ENCODE measurements at places on chromosomes 13 and 19. TPM values are rescaled to one million over a fixed set of nuclear protein-coding genes. Genes with fewer than 3 reads are reported as not detected.

Gene SYT5
- 23.7 TPM for total RNA-seq

Gene RAB3D
- total RNA-seq: 130 TPM

Gene SIGLEC11
- total RNA-seq: not detected

Gene LILRB1
- total RNA-seq: 0.22 TPM

Gene GPC6
- total RNA-seq: 11.8 TPM

Gene MISP3
- 2.2 TPM for total RNA-seq

Gene SIGLEC14
- total RNA-seq: not detected

DNA sequence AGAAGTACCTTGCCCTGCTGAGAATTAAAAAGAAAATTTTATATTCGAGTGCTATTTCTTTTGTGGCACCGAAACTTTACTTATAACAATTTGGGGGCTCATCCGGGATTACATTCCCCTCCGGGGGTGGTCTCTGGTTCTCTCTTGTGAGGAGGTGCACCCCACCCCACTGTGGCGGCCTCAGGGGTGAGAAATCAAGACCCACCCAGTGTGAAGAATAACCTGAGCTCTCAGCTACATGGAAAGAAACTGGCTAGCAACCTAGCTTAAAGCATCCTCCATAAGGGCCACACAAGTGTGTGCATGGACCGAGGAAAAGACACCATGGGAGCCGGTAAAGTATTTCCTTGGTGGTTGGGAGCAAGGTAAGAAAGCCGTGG lies 50.9 kb upstream of the ANKRD10 start:
- DNase-seq: no peak

GRCh38 chr19:5680084-5680436 lies 256 bp downstream of the MICOS13 start:
- peak; percentile 51 for DNase-seq

DNA sequence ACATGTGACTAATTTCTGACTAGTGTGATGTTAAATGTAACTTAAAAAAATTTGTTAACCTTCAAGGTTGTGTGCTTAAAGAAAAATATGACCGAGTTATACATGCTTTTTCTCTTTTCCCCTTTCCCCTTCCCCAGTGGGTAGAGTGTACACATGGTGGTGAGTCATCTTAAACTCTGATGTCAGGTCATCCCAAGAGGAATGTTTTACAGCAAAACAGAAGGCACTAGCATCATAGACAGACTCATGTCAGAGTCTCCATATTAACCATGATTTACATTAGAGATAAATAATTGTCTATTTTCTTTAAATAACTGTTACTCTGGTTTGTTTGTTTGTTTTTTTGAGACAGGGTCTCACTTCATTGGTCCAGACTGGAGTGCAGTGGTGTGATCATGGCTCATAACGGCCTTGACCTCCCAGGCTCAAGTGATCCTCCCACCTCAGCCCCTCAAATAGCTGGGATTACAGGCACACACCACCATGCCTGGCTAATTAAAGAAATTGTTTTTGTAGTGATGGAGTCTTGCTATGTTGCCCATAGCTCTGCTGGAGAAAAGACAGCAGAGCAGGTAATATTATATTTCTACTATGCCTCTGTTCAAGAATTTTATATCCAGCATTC lies 160.4 kb upstream of the PCDH9 start:
- DNase-seq: no peak

DNA sequence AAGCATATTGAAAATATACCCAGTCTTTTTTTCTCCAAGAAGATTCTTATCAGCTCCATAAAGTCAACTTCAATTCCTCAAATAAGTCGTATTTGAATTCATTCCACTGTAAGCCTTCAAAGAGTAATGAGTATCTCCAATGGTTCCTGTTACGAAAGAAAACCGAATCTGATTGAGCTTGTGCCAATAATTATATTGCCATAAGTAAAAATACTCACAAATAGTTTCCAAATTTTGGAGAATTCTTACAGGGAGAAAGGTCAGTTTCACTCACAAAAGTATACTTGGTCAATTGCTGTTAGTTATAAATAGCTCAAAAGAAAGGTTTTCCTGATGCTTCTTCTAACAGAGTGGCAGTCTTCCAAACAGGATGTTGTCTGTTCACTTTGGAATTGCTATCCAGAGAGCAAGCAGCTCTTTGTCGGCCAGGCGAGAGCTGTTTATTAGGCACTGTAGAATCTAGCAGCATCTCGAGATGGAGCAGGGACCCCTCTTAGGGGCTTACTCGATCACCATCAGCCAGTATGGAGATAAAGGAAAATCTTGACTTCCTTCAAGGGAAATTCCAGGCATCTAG lies 13.5 kb downstream of the ERICH4 start:
- no peak for DNase-seq

- no peak for DNase-seq
Measured at GRCh38 chr13:42735010-42735409, 46.4 kb upstream of the FAM216B start.

- DNase-seq: no peak
Measured at GRCh38 chr13:95349267-95349666, 48.0 kb upstream of the ABCC4 start.

DNA sequence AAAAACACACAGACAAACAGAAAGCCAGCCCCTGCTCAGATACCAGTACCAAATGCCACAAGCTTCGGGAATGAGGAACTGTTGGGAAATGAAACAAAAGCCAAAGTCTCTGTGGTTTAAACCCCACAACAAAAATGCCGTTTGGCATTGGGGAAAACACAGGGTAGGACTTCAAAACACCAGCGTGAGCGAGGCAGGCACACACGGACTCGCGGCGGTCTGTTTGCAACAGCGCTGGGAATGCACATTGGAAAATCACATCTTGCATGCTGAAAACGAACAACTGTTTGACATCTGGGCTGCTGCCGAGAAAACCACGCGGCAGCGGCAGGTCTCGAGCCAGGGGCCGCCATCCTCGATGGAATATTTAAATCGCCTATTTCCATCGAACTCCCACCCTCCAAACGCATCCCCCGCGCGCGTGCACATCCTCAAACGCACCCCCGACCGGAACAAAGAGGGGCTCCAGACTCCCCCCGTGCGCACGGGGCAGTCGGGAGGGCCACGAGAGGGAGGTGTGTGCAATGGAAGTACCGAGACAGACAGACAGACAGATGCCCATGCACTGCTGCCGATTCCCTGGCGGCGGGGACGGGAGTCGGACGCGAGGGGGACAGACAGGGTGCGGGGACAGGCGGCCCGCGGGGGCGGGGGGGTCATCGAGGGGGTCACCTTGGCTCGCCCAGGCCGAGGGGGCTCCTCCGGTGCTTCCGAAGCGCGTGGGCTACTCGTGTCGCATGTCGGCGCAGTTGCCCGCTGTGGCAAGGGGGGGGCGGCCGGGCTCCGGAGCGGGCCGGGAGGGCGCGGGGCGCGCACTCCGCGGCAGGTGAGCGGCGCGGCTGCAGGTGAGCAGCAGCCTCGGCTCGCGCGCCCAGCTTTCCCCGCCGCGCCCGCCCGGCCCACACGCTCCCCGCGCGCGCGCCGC lies at the start of gene GPR12:
TSS of gene GPR12 (minus strand) at position 880 of the 925 bp plus-strand sequence. CDS start 959 bp downstream, outside the sequence.
- DNase-seq: peak; percentile 26

DNA sequence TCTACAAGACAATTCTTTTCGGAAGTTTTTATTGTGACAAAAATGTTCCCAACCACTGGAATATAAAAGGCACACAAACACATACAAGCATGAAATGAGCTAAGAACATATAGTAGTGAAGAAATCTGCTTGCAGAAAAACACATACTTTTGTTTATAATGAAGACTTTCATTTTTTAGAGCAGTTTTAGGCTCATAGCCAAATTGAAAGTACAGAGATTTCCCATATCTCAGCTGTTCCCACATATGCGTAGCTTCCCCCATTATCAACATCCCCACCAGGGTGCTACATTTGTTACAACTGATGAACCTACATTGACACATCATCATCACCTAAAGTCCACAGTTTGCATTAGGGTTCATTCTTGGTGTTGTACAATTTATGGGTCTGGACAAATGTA lies 249.4 kb downstream of the KCTD12 start:
- no peak for DNase-seq

DNA sequence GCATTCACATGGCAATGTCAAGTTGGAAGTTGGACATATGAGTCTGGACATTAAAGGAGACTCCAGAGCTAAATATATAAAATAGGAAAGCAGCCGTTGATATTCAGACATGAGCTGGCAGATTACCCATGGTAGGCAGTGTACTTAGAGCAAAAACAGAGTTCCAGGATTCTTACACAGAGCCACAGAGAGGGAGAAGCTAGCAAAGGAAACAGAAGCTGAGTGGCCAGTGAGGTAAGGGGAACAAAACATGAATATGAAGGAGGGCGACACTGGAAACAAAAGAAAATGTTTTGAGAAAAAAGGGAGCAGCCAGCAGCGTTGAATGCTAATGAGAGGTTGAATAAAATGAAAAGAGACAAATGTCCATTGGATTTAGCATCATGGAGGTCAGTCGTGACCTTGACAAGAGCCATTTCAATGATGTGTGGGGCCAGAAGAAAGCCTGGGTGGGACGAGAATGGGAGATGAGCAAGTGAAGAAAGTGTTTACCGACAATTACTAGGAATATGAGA lies 198.4 kb downstream of the POU4F1 start:
- no peak for DNase-seq
